NCI-H1417 treated with DMSO at 0.1 percent for 48 hours (cell line): ENCODE measurements at places on chromosomes 4 and X.

GRCh38 chrX:295136-295535, 14.0 kb downstream of the PLCXD1 start:
- DNase-seq, result no peak

DNA sequence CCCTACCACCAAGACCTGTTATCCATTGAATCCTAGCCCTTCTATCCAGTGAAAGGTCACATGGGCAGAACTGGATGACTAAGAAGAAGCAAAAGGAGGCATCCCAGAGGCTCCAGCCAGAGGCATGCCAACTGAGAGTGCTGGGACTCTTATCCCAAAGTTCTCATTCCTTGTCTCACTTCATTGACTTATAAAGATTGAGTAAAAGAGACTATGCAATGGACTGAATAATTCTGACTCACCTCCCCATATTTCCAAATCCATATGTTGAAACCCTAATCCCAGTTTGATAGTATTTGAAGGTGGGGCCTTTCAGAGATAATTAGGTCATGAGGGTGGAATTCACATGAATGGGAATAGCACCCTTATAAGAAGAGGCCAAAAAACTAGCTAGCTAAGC, 131.4 kb downstream of the COL25A1 start:
- DNase-seq, result no peak

GRCh38 chr4:85426366-85426765, 48.6 kb upstream of the ARHGAP24 start:
- no peak for DNase-seq

GRCh38 chrX:39614680-39614998, 483.1 kb downstream of the BCOR start:
- no peak for DNase-seq

DNA sequence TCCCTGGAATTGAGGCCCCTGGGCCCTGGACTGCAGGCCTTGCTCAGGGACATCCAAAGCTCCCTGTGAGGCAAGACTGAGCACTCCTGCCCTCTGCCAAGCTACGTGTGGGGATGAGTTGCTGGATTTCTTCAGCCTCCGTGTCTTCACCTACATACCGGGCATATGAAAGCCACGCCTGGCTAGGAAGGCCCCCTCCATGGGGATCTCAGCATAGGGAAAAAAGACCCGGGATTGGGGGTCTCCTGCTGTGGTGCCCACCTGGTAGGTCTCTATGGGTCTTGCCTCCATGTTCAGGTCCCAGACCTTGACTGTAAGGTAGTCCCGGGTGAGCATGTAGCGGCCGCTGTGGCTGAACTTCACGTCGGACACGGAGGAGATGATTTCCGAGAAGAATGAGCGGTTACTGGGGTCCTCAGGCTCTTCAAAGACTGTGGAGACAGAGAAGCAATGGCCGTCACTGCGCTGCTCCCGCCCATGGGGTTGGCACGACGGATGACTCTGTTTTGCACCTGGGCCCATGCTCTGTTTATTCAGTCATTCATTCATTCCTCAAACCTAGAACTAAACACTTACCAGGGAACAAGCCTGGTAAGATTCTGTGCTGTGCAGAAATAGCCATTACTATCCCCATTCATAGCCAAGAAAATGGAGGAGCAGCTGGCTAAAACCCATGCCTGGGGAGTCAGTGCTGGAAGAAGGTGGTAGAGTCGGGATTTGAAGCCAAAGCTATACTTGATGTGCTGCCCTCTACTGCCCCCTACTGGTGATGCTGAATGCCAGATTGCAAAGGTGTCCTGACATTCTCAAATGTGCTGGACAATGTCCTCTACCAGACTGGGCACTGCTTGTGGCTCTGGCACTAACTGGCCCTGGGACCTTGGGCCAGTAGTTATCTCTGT, 63.9 kb downstream of the WFS1 start:
- no peak for DNase-seq

- DNase-seq, result no peak
Measured at GRCh38 chr4:791898-792625, 33.9 kb downstream of the CPLX1 start.

DNA sequence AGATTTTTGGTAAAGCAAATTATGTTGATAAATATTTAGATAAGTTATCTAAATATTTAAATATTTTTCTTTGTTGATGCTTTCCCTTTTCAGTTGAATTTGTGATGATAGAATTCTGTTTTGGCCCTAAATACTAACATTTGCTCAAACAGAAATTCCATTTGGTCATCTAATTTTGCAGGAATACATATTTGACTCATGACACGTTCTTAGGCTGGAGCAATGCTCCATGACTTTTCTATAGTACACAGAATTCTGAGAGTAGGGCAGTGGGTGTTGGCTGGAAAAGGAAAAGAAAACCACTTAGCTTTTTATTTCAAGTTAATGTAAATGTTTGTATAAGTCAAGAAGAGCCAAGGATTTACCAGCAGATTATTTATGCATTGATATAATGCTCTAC, 58.6 kb upstream of the GK2 start:
- no peak for DNase-seq

GRCh38 chr4:188433741-188434315, 294.6 kb downstream of the TRIML1 start:
- no peak for DNase-seq

DNA sequence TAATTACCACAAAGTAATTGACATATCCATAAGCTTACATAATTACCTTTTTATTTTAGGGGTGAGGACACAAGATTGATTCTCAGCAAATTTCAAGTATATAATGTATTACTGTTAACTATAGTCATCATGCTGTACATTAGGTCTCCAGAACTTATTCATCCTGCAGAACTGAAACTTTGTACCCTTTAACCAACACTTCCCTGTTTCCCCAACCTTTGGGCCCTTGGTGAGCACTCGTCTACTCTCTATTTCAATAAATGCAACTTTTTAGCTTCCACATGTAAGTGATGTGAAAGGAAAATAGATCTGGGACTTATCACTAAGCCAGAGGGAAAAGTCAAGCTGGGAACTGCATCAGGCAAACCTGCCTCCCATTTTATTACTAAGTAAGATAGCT, 33.6 kb upstream of the CCNG2 start:
- no peak for DNase-seq

DNA sequence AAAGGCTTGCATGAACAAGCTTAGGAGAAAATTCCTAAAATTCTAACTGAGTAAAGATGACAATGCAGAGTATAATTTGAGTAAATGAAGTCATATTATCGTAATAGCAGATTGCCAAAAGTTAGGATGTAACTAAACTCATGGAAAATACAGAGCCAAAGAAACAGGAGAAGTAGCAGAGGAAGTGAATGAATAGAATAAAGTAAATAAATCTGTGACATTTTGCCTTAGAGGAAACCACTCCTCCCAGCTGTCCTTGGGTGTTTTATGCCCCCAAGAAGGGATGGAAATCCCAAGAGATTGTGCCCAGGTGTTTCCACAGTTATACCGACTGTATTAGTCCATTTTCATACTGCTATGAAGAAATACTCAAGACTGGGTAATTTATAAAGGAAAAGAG, 1.9 kb upstream of the BMX start:
- no peak for DNase-seq

DNA sequence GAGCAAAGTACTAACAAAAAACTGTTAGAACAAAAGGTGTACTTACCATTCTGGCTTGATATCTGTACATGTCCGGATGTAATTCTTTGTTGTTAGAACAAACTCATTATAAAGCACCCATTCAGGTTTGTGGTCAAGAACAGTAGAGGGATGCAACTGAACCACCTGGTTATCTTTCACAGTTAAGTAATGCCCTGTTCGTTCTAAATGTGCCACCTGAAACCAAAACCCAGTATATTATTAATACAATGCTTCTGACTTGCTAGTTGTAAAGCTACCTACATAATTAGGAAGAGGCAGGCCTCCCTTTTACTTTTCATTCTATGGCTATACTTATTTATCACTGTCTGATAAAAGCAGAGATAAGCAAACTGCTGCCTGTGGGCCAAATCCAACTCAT, 54.8 kb downstream of the DHX15 start:
- DNase-seq, result no peak

- DNase-seq, result no peak
Measured at GRCh38 chr4:154529728-154530519, 20.3 kb downstream of the PLRG1 start.

GRCh38 chr4:1602655-1603412, 81.3 kb downstream of the FAM53A start:
- DNase-seq, result no peak

- DNase-seq, result peak; percentile 12
Measured at GRCh38 chrX:120358737-120359456, 3.0 kb upstream of the ATP1B4 start.

GRCh38 chr4:149781150-149781549, 34.5 kb downstream of the IQCM start:
- no peak for DNase-seq

GRCh38 chr4:149831656-149832208, 16.1 kb upstream of the IQCM start:
- no peak for DNase-seq
